ENCODE measurements at places on chromosomes 6 and 20.

DNA sequence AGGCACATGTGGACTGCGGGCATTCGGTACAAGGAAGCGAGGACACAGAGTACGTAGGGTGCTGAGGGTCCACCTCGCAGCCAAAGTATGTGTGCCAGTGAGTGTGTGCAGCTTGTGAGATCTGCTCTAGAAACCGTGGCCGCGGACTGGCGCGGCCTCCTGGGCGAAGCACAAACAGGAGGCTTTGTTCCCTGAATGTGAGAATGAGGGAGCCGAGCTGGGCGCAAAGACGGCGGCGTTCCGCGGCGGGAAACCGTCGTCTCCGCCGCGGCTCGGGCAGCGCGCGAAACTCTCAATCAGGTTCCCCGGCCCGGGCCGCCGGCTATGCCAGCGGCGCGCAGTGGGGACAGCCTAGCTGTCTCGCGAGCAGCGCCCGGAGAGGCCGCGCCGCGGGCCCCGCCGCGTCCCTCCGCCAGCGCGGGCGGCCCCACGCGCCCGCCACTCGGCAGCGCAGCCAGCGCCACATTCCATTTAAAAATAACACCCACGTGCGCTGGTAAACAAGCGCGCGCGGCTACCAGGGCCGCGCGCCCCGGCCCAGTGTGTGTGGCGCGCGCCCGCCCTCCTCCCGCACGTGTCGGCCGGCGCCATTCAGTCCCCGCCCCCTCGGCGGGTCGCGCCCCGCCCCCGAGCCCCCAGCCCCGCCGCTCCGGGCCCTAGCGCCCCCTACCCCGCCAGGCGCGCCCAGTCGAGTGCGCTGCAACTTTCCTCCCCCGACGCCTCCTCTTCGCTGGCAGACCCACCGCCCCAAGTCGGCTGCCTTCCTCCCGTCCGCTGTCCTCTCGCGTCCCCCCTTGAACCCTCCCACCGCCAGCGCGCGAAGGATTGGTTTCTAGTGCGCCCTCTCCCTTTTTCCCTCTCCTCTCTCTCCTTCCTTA, 3.0 kb upstream of the FOXO3 start:
- DNase-seq = peak; percentile 44

GRCh38 chr6:157226026-157226625, 97.2 kb downstream of the TMEM242 start:
- no peak for DNase-seq

GRCh38 chr6:79656134-79656533, 25.0 kb downstream of the SH3BGRL2 start:
- DNase-seq = no peak

- DNase-seq = no peak
Observed at GRCh38 chr20:1629321-1629720, 9.5 kb upstream of the SIRPB1 start.

GRCh38 chr6:51398064-51398705, 579.5 kb downstream of the TFAP2B start:
- DNase-seq = no peak

DNA sequence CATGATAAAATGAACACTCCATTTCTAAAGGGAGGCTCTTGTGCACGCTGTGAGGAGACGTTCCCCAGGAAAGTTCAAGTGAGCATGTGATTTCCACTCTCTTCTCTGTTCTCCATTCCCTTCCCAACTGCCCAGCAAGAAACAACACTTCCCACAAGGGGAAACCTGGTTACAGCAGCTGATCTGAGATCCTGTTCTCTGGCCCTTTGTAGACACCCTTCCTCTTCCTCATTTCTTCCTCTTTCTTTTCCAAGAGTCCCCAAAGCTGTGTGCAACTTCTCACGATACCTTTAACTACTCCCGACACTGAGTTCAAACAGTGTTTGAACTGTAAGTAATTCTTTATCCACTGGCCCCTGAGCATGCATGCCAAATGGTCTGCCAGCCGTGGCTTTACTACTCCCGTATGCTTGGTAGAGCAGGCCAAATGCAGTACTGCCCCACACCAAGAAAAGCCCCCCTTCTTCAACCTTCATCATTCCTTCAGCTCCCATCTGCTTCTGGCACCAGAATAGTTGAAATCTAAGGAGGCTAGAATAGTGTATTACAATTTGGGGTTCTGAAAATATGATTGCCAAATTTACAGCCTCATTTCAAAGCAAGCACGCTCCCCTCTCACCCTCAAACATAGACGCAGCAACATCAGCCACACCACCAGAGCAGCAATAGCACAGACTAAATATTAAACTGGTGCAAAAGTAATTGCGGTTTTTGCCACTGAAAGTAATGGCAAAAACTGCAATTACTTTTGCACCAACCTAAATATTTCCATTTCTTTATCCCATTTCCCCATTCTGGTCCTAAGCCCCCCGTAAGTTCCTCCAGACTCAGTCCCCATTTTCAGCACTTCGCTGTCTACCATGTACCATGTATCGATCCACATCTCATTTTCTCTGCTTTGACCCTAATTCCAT, 4.3 kb downstream of the HLA-DMB start:
- no peak for DNase-seq

DNA sequence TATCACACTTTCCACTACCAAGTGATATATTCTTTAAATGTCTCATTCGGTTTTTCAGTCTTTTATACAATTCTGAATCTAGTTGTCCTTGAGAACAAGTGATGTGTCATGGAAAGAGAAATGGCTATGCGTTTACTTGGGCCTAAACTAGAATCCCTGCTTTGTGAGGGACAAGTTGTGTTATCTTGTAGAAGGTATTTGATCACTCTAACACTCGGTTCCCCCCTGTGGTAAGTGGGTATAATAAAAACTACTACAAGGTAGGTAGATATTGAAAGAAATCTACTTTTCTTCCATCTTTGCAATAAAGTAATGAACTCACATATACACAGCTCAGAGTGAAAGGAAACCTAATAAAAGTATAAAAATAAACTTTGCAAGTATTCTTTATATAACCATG, 108.9 kb downstream of the MANEA start:
- DNase-seq = no peak

DNA sequence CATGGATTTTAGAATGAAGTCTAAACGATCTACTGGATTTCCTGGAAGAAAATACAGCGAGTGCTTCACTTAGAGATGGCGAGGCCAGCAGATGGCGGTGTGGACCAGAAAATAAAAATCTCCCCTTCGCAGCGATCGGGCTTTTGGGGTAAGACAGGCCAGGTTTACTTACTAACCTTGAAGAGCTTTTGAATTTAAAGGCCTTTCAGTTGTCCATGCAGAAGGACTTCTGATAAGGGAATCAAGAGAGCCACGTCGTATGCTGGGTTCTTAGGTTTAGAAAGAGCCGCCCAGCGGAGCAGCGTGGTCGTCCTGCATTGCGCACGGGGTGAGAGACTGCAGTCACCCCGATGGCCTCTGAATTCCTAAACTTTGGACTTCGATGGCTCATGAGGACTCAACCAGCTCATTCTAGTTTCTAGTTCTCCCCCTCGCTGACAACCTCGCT, 125.2 kb upstream of the RALGAPA2 start:
- DNase-seq = peak; percentile 76

- DNase-seq = no peak
Observed at GRCh38 chr20:16052456-16052855, 520.8 kb downstream of the KIF16B start.

DNA sequence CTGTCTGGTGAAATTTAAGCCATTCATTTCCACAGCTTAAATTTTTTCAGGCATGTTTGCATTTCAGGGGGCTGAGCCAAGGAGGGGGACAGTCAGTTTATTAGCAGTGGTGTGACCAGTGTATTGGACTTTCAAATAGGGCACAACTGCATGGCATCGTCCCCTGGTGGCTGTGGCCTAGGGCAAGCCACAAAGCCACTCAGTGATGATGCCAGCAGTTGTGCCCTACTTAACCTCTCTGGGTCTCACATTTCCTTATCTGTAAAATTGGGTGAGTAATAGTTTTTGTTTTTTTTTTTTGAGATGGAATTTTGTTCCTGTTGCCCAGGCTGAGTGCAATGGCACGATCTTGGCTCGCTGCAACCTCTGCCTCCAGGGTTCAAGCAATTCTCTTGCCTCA, 48.0 kb downstream of the CDC5L start:
- DNase-seq = no peak

DNA sequence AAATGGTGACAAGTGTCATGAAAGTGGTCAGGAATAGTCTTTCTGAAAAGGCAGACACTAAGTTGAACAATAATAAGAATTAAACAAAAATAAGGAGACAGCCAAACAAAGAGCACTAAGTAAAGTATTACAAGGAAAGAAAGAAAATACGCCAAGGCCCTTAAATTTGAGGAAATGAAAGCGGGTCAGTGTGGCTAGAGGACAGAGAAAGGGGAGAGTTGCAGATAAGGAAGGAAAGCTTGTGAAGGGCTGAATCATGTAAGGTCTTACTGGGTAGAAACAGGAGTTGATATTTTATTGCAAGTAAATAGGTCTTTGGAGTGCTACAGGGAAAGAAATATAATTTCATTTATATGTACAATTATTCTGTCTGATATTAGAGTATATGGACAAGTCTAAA, 732.1 kb downstream of the EPHA7 start:
- no peak for DNase-seq

GRCh38 chr20:4174909-4175308, 159.6 kb upstream of the RNF24 start:
- DNase-seq = no peak

- DNase-seq = no peak
Observed at GRCh38 chr20:59214606-59215547, 51.3 kb downstream of the ZNF831 start.

- DNase-seq = no peak
Observed at GRCh38 chr20:24873025-24873620, 75.9 kb upstream of the CST7 start.

DNA sequence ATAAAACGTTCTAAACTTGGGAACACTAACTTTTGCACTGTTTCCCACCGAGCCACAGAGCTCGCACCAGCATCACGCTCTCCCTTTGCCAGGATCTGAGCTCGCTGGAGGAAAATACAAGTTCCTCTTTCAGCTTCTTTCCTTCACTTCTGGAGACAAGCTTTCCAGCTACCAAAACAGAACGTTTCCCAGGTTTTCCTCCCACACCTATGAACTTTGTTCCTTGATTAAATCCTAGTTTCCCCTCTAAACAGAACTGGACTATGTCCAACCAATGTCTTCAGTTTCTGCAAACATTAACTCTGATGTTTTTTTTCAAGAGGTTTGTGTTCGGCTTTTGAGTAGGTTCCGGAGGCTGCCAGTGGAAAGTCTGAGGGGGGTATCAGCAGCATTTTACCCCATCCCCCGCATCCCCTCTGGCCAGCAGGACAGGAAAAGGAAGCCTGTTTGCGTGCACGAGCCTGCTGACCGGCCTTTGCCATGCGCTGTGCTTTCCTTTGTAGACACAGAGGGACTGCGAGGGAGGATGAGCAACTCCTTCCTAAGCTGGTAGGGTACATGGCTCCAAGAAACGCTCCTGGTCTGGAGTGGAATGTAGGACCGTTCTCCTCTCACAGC, 135.5 kb downstream of the LY86 start:
- DNase-seq = peak; percentile 82

- DNase-seq = peak; percentile 67
Observed at GRCh38 chr20:63082308-63082938, 75.7 kb upstream of the BHLHE23 start.

DNA sequence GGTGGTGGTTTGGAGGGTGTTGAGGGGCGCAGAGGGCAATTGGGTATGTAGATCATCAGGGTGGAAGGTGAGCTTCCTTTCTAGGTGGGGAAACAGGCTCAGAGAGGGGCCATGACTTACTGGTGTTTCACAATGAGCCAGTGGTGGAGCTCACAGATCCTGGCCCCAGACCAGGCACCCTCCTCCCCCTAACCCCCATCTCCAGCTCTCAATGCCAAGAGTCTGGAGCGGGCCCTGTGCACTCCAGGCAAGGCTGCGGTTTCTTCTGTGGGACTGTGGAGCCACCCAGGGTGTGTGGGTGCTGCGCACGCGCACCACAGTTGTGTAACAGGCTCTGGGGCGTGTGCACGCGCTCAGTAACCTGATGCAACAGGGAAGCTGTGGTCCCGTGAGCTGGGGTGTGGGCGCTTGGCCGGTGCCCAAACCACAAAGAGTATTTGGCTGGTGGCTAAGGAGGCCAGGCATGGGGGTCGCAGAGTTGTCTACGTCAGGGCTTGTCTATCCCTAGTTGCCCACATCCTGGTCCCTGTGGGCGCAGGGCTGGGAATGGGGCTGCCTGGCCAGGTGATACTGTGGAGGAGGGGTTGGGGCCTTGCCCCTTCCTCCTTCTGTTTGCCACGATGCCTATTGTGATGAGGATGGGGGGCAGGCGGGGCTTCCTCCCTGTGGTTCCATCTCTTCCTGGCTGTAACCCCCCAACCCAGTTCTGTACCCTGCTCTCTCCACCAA, 37.5 kb upstream of the MRPS18A start:
- DNase-seq = peak; percentile 89

- DNase-seq = no peak
Observed at GRCh38 chr6:98984121-98984520, 36.4 kb upstream of the FBXL4 start.

DNA sequence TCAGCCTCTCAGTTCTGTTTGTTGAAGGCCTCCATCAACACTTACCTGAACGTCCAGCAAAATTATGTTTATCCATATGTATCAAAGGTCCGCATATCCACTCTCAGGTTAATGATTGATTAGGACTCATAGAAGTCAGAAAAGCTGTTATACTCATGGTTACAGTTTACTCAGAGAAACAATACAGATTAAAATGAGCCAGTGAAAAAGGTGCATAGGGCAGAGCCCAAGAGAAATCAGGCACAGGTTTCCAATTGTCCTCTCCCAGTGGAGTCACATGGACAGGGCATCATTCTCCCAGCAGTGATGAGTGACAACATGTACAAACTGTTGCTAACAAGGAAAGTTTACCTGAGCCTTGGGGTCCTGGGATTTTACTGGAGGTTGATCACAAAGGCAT, 36.2 kb downstream of the THEMIS start:
- DNase-seq = no peak

GRCh38 chr6:162852840-162853577, 125.2 kb downstream of the PACRG start:
- no peak for DNase-seq
